ENCODE measurements at places on chromosomes 5 and 9.

- DNase-seq, result no peak
These were observed 46.5 kb downstream of the NR3C1 start for GRCh38 chr5:143356855-143357583.

DNA sequence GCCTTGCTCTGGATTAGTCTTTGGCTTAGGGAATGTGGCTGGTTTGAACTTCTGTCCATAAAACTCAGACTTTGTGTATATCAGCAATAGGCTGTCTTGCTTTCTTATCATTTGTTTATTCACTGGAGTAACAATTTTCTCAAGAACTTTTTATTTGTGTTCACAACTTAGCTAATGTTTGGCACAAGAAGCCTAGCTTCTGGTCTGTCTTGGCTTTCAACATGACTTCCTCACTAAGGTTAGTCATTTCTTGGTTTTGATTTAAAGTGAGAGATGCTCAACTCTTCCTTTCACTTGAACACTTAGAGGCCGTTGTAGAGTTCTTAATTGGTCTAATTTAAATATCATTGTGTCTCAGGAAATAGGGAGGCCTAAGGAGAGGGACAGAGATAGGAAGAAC, 4.9 kb downstream of the FBXO38 start:
- no peak for DNase-seq

DNA sequence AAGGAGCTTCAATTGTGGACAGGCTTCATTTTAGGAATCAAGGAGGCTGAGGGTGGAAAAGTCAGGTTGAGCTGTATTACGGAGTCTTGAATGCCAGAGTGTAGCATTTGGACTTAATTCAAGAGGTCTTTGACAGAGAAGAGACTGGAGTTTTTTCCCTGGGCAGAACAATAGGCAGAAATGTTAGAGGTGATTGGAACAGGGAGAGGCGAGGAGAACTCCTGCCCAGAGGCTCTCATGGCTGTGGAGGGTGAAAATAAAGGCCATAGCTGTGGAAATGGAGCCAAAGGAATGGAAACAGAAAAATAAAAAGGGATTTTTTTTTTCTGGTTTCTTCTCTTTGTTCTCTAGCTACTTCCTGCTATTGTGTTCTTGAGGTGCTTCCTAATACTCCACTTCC, 3.7 kb upstream of the IFNB1 start:
- no peak for DNase-seq

- no peak for DNase-seq
These were observed 11.1 kb downstream of the DIPK1B start for GRCh38 chr9:136723362-136723976.

GRCh38 chr9:107805201-107805600, 315.6 kb upstream of the KLF4 start:
- no peak for DNase-seq

DNA sequence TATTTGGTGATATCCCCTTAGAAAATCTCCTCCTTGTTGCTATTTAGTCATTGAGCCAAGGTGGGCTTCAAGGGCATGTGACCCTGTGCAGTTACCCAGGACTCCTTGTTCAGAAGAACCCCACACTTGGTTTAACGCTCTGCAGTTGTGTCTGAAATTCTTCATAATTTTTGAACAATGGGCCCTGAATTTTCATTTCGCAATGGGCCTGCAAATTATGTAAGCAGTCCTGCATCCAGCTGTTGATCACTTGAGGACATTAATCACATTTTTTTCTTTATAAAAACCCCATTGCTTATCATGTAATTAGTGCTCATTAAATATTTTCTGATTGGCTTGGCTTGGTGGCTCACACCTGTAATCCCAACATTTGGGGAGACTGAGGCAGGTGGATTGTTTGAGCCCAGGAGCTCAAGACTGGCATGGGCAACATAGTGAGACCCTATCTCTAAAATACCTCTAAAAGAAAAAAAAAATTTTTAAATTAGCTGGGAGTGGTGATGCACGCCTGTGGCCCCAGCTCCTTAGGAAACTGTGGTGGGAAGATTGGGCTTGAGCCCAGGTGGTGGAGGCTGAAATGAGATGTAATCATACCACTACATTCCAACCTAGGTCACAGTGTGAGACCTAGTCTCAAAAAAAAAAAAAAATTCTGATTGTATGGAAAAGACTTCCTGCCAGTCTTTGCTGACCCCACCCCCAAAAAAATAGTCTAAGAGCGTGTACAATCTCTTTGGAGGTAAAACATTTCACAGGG, 194.2 kb upstream of the HAPLN1 start:
- no peak for DNase-seq

- no peak for DNase-seq
These were observed 13.0 kb upstream of the C9orf72 start for GRCh38 chr9:27586304-27586703.

DNA sequence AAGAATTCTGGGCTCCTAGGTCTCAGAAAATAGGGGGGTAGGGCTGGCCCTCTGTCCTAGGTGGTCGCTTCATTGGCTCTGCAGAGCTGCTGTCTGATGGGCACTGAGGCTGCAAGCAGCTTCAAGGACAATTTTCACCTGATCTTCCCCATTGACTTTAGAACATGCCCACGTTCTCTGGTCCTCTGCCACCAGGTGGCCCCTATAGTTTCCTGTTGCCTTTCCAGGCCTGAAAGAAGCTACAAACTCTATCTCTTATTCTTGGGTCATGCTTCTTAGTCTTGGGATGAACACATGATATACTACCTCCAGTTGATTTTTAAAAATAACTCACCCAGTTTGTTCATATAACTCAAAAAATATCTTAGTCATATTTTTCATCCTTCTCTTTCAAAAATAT, 26.3 kb downstream of the SPZ1 start:
- peak; percentile 1 for DNase-seq

DNA sequence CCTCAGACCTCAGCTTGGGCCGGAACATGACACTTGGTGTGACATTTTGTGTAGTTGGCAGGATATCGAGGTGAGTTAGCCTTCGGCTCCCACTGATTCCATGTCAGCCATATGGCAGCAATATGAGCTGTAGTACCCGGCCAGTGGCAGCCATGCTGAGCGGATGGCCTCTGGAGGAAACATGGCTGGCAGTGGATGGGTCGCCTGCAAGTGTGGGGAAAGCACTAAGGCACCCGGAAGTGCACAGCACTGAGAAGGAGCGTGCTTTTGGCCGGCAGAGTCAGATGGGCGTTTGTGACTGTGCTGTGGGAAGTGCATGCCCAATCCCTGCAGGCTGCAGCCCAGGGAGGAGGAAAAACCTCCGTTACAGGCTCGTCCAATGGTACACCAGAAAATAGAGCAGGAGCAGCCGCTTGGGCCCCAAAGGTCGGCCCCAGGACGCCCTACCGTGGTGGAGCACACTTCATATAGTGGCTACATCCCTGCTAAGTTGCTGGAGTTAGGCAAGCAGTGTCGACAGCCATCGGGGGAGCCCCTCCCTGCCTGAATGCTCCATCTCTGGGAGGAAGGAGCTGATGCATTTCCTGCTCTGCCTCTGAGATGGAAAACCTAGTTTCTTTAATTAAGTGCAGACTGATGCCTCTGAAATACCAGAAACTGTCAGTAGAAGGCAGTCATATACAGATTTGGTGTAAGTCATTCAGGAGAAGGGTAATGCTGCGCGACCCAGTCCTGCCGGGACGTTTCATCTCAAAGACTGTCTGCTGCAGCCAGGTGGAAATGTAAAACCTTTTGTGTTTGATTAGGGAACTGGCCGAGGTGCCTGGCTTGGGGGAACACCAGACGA, 2185.8 kb upstream of the ACO1 start:
- DNase-seq, result no peak

DNA sequence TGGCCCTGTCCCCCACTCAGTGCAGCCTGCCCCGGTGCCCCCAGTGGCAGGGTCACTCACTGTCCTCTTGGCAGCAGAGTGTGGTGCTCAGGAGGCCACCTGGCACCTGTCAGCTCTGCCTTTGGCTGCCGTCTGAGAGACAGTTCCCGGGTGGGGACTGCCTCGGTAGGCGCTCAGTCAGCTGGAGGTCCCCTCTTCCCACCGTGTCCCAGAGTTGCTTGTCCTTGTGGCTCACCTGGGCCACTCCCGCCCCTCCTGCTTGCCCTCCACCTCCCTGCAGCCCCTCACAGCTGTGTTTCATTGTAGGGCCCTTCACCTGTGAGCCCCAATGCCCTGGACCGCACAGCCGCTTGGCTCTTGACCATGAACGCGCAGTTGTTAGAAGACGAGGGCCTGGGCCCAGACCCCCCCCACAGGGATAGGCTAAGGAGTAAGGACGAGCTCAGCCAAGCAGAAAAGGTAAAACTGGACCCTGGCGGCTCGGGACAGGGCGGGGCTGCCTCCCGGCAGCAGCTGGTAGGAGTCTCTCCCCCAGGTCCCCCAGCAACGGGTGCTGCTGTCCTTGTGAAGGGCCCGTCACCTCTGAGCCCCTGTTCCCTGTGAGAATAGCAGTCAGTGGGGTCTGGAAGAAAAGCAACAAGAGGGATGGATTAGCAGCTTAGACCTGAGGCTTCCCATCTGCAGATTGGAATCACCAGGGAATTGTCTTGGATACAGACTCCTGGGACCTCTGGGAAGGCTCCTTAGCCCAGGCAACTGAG, 122.7 kb downstream of the DAB2IP start:
- DNase-seq, result no peak

- DNase-seq, result no peak
These were observed 254.7 kb downstream of the NR3C1 start for GRCh38 chr5:143148771-143149170.

DNA sequence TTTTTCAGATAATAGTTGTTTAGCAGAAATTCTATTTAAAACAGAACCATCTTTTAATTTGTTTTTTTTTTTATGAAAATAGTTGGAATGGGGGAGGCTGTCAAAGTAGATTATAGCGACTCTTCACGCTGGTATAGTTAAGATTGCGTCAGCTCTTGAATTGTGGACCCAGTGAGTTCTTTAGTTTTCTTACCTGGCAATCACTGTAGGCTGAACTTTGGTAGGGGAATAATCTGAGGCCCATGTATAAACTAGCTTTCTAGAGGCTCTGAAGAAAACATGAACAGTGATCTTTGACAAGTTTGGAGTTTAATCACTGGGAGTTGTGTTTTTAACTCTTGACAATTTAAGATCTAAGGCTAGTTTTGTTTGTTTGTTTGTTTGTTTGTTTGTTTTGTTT, 80.8 kb downstream of the CD180 start:
- DNase-seq, result no peak

- DNase-seq, result no peak
These were observed 12.6 kb downstream of the URM1 start for GRCh38 chr9:128383791-128384190.

DNA sequence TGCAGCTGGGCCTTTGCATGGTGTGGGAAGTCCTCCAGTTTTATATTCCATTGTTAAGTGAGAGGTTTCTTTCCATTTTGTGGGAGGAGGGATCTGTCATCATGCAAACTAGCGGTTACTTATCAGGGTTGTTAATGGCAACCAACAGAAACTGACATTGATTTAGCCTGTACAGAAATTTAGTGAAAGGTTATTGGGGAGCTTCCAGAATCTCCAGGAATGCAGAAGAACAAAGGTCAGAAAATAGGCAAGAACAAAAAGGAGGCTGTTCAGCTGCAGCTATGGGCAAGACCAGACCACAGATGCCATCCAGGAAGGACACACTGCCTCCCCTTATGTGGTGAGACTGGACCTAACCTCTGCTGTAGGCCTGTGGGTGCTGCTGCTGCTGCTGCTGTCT, 395.8 kb downstream of the KDM4C start:
- DNase-seq, result no peak

DNA sequence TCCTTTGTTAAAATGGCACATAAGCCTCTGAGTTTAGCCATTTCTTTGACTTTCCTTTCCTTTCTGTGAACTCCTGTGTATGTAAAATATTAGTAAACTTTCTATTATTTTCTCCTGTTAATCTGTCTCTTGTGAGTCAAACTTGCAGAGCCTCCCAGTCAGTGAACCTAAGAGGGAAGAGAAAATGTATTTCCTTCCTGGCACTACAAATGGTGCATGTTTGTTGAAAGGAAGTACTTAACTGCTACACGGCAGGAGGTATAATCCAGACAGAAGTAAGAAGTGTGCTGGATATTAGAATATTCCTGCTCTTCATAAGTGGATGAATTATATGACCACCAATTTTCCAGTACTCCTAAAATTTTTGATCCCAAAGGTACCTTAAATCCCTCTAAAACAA, 23.0 kb downstream of the CTSL start:
- DNase-seq, result no peak

GRCh38 chr9:2602704-2603116, 18.9 kb upstream of the VLDLR start:
- peak; percentile 25 for DNase-seq

DNA sequence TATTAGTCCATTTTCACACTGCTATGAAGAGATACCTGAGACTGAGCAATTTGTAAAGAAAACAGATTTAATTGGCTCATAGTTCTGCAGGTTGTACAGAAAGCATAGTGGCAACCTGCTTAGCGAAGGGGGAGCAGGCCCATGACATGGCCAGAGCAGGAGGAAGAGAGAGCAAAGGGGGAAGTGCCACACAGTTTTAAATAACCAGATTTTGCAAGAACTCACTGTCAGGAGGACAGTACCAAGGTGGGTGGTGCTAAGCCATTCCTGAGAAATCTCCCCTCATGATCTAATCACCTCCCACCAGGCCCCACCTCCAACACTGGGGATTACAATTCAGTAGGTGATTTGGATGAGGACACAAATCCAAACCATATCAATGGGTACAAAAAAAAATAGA, 16.8 kb upstream of the PCSK5 start:
- no peak for DNase-seq
